ENCODE measurements at places on chromosomes 2 and 18.

DNA sequence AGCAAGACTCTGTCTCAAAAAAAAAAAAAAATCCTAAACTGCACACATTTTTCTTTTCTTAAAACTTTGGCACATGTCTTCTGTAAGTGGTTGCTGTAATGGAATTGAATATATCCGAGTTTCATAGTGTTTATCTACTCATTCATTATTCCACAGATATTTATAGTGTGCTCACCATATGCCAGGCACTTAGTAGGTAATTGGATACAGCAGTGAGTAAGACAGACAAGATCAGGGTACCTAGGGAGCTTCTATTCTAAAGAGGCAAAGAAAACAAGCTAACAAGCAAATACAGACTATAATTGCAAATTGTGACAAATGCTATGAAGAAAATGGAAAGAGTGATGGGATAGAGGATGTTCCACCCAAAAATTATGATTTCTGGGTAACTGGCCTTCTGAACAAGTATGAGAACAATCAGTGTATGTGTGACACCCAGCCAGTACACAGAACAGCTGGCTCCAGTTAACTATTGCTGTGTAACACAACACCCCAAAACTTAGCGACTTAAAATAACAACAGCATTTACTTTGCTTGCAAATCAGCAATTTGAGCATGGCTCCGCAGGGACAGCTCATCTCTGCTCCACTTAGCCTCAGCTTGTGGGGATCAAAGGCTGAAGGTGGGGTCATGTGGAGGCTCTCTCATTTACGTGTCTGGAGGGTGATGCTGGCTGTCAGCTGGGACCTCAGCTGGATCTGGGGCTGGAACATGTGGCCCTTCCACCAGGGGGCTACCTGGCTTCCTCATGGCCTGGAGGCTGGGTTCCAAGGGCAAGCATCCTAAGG, 224.9 kb downstream of the INSIG2 start:
- DNase-seq, result no peak

- DNase-seq, result no peak
Observed at GRCh38 chr2:182463760-182464159, 36.9 kb upstream of the PDE1A start.

- DNase-seq, result no peak
Observed at GRCh38 chr18:35715139-35715538, 133.6 kb downstream of the GALNT1 start.

- no peak for DNase-seq
Observed at GRCh38 chr2:7693246-7694075, 776.2 kb downstream of the RNF144A start.

DNA sequence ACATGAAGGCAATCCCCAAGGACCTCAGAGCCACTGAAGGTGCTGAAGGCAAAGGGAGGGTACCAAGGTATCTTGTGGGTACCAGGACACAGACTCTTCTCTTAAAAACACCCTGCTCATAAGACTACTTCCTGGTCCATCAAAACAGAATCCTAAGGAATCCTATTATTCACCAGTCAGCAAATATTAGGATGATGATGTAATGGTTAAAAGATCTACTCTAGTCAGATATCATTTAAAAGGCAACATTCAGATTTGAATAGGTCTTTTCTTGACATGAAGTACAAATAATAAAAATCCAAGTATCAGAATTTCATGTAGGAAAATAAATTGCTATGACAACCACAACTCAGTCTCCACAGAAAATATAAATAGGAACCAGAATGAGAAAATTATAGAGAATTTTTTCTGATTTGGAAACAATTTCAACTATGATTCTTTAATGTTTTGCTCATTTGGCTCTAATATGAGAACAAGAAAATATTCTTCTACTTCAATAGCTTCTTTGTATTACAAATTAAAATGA, 77.8 kb upstream of the ZNF397 start:
- DNase-seq, result no peak

All from activated CD8-positive, alpha-beta memory T cell treated with anti-CD3 and anti-CD28 coated beads for 1 hour (primary cell).